ENCODE measurements at places on chromosomes 12 and 14.

- no peak for DNase-seq
Measured at GRCh38 chr12:24356240-24356804, 406.9 kb upstream of the SOX5 start.

DNA sequence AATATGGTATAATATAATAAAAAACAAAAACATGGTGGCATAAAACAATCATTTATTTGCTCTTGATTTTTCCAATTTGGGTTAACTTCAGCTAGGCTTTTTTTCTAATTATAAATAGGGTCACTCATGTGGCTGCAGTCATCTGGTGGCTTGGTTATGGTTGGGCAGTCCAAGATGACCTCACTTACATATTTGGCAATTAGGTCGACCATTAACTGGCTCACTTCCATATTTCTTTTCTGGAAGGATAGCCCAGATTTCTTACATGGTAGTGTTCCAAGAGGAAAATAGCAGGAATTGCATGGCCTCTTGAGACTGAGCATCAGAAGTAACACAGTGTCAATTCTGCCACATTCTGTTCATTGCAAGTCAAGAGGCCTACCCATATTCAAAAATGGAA is 153.4 kb downstream of the FUT8 start:
- no peak for DNase-seq

- DNase-seq = no peak
Measured at GRCh38 chr14:104195878-104196277, 57.5 kb downstream of the KIF26A start.

- DNase-seq = no peak
Measured at GRCh38 chr14:22650046-22650739, 6.0 kb upstream of the OR6J1 start.

GRCh38 chr12:64611341-64612284 is 1.3 kb downstream of the RASSF3 start:
- no peak for DNase-seq

DNA sequence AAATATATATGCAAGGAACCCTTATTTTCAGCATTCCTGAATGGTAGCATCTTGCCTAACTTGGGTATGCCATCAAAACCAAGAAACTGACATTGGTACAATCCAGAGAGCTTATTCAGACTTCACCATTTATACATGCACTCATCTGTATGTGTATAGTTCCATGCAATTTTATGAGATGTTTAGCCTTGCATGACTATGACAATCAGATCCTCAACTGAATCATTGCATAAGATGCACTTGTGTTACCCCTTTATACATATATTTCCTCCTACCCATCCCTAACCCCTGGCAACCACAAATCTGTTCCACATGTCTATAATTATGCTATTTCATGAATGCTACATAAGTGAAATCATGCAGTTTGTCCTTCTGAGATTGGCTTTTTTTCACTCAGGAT is 37.0 kb upstream of the PPFIBP1 start:
- no peak for DNase-seq

- DNase-seq = no peak
Measured at GRCh38 chr12:8034802-8035201, 2.3 kb downstream of the FOXJ2 start.

- DNase-seq = peak; percentile 22
Measured at GRCh38 chr12:43957732-43958372, 122.0 kb downstream of the TMEM117 start.

- no peak for DNase-seq
Measured at GRCh38 chr14:92978229-92979021, 55.5 kb downstream of the CHGA start.

GRCh38 chr14:68449561-68450181 is 343.2 kb downstream of the ZFP36L1 start:
- DNase-seq = no peak

GRCh38 chr12:49870501-49871262 is 27.8 kb upstream of the BCDIN3D start:
- DNase-seq = no peak

- no peak for DNase-seq
Measured at GRCh38 chr12:5232291-5232690, 188.6 kb downstream of the KCNA5 start.

All from WERI-Rb-1 (cell line).